ENCODE measurements at places on chromosomes 11 and 22.

GRCh38 chr11:104881117-104881794 lies 17.0 kb downstream of the CASP12 start:
- DNase-seq = no peak

DNA sequence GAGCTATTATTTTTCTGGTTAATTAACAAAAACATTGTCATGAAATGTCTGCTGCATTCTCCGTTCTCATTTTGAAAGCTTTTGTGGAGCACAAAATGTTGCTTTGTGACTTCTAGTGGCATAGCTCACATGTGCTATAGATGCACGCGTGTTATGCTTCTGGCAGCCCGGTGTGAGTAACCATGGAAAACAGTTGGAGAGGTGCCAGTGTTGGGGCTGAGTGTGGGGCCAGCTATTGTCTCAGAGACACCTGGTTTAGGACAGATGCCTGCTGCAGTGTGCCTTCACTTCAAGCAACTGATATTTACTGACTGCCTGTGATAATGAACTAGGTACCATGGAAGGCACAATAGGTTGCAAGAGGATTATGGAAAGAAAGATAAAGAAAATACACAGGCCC lies 760.6 kb downstream of the NTM start:
- DNase-seq = no peak

GRCh38 chr11:69257838-69258658 lies 35.9 kb upstream of the MYEOV start:
- no peak for DNase-seq

- DNase-seq = no peak
Observed at GRCh38 chr11:67372993-67373647, at the start of gene CLCF1. TSS of gene CLCF1 (minus strand) at chr11:67373598. CDS start at chr11:67373539, 59 bp downstream.

DNA sequence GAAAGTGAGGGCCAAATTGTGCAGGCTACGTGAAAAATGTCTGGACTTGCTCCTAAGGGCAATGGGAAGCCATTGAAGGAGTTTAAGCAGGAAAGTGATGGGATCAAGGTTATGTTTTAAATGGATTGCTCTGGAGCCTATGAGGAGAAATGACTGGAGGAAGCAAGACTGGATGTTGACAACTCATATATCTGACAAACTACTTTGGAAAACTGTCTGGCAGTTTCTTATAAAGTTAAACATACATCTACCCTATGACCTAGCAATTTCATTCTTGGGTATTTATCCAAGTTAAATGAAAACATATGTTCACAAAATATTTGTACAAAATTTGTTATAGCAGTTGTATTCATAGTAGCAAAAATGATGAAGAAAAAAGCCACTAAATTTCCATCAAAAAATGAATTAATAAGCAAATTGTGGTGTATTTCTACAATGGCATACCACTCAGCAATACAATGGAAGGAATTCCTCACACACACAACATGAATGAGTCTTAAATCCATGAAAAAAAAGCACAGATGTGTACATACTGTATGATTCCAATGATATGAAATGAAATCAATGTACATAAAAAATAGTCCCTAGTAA lies 24.1 kb downstream of the FZD4 start:
- DNase-seq = no peak

GRCh38 chr11:4610258-4610935 lies 2.4 kb upstream of the TRIM68 start:
- no peak for DNase-seq

DNA sequence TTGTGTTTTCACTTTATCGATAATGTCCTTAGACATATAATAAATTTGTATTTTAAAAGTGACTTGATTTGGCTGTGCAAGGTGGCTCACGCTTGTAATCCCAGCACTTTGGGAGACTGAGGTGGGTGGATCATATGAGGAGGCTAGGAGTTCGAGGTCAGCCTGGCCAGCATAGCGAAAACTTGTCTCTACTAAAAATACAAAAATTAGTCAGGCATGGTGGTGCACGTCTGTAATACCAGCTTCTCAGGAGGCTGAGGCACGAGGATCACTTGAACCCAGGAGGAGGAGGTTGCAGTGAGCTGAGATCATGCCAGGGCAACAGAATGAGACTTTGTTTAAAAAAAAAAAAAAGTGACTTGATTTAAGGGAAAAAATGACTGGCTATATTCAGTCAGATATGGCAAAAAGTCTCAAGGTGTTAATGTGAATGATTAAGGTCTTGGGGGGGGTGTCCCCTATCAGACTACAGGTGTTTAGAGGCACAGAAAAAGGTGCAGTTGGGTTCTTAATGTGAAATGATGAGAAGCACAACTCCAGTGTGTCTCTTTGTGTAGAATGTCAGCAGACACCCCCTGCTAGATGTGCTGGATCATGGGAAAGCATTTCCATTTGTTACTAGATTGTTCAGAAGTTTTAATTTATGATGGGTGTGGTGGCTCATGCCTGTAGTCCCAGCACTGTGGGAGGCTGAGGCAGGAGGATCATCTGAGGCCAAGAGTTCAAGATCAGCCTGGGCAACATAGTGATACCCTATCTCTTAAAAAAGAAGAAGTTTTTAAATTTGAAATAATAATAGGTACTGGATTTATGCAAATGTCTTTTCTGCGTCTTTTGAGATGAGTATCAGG lies 17.0 kb downstream of the NEAT1 start:
- DNase-seq = no peak

DNA sequence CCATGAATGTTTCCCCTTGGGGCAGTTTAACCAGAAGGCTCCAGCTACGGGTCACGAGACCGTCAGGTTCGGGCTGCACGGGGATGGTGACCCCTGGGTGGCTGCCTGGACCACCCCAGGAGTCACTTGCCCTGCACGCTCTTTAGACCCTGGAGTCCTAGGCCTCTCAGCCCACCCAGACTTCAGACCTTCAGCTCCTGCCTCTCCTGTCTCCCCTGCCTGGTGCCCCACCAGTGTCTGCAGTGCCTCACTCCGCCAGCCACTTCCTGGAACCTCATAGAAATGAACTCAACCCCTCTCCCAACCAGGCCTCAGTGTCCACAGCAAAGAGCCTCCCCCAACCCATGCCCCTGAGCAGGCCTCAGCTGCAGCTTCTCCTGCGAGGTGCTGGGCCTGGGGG lies 12.5 kb upstream of the MS4A10 start:
- DNase-seq = no peak

DNA sequence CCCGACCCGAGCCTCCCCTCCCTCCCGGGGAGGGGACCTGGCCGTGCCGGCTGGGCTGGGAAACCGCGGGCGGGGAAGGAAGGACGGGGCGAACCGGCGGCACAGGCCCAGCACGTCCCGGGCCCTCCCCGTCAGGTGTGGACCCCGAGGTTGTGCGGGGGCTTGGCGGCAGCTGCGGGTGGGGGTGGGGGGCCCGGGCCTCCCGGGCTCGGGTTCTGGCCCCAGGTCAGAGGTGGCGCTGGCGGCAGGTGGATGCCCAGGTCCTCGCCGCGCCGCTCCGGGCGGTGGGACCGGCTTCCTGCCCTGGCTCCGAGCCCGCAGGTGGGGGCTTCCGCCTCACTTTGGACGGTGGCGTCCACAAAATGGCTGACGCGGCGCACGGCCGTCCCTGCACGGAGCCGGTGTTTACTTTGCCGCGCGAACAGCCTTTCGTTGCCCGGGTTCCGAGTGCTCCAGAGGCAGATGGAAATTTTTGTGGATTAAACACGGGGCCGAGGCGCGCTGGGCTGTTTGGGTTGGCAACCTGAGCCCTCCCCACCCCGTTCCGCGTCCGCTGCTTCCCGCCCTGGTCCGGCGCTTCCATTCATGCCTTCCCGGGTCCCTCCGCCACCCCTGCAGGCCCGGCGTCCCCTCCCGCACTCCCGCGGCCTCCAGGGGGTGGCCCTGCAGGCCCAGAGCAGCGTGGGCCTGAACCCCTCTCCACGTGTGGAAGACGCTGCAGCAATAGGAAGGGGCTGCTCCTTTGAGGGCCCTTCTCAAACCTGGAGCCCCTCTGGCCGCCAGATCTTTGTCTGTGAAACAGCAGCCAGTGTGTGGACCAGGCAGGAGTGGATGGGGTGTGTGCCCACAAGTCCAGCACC lies 92.0 kb upstream of the KCNQ1OT1 start:
- DNase-seq = no peak

- no peak for DNase-seq
Observed at GRCh38 chr22:45948081-45948648, 28.8 kb downstream of the WNT7B start.

DNA sequence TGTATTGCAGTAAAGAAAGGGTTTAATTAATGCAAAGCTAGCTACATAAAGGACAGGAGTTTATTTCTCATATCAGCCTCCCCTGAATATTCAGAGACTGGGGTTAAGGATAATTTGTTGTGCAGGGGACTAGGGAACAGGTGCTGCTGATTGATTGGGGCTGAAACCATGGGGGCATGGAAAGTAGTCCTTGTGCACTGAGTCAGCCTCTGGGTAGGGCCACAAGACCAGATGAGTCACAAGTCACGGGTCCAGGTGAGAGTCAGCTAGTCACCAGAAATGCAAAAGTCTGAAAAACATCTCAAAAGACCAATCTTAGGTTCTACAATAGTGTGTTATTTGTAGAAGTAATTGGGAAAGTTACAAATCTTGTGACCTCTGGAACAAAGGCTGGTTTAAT lies 32.9 kb upstream of the SYT13 start:
- DNase-seq = no peak

DNA sequence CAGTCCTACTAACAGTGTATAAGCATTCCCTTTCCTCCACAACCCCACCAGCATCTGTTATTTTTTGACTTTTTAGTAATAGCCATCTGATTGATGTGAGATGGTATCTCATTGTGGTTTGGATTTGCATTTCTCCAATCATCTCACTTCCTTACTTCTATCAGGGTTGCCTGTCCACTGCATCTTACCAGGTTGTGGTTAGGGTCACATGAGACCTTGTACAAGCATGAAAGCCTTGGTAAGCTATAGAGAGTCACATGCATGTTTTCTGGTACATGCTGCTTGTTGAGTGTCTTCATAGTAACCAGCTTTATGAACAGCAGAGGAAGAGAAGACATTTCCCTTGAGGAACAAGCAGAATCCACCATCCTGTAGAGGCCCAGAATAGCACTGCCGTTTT lies 102.9 kb upstream of the PAX6 start:
- no peak for DNase-seq

DNA sequence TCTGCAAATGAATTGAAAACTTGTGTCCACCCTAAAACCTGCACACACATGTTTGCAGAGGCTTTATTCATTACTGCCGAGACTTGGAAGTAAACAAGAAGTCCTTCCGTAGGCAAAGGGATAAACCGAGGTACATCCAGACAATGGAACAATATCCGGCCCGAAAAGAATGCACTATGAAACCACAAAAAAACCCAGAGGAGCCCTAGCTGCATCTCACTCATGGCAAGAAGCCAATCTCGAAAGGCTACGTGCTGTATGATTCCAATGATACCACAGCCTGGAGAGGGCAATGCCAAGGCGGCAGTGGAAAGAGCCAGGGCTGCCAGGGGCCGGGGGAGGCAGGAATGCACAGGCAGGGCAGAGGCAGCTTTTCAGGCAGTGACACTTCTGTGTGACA lies 3.2 kb upstream of the MRPL23 start:
- no peak for DNase-seq

DNA sequence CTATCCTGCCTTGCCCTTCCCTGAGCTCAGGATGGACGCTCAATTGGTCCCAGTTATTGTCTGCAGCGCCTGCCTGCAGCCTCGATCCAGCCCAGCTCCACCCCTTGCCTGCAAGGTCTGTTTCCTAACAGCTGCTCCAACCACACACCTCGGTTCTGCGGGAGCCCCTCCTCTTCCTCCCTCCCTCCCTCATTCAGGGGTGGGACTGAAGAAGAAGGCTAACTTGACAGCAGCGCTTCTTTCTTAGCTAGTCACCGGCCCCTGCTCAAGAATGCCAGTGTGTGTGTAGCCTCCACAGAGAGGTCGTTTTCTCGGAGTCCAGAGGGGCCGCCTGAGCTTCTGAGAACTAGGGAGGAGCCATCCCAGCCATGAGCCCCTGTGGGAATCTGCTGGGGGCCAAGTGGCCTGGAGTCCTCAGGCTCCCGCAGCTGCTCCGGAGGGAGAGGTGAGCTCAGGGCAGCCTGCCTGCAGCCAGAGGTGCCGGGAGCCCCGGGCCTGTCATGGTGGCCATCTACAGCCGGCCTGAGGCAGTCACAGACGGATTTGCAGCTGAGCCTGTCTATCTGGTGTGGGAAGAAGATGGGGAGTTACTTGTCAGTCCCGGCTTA lies 36.1 kb downstream of the LIMK2 start:
- DNase-seq = peak; percentile 80

- no peak for DNase-seq
Observed at GRCh38 chr22:50174382-50175190, 4.1 kb downstream of the PANX2 start.

GRCh38 chr11:76280151-76280881 lies 74.0 kb upstream of the WNT11 start:
- no peak for DNase-seq

- DNase-seq = no peak
Observed at GRCh38 chr11:92628401-92629292, 340.8 kb upstream of the MTNR1B start.

GRCh38 chr22:47219789-47220188 lies 457.3 kb downstream of the TBC1D22A start:
- no peak for DNase-seq

DNA sequence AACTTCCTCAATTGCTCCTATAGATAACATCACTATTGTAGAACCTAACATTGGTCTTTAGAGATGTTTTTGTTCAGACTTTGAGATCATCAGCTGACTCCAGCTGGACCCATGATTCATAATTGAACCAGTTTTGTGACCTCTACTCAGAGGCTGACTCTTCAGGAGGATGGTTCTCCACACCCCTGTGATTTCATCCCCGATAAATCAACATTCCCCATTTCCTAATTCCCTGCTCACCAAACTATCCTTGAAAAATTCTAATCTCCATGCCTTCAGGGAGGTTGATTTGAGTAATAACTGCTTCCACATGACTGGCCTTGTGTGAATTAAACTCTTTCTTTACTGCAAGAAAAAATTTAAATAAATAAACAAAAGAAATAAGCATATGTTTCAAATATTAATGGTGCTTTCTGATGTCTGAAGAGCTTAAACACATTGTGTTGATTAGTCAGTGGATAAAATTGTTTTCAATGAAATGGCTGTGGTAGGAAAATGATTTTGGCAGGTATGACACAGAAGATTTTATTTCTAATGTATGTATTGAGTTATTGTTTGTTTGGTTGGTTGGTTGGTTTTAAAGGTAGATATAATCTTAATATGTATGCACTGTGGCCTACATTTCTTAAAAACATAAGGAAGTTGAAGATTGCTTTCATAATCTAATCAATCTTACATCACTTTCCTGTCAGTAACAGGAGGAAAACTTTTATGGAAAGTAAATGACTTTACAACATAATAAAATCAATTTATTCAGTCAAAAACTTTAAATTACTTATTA lies 427.9 kb upstream of the CCDC179 start:
- DNase-seq = peak; percentile 90

GRCh38 chr11:85109141-85109540 lies 518.0 kb downstream of the DLG2 start:
- DNase-seq = no peak

DNA sequence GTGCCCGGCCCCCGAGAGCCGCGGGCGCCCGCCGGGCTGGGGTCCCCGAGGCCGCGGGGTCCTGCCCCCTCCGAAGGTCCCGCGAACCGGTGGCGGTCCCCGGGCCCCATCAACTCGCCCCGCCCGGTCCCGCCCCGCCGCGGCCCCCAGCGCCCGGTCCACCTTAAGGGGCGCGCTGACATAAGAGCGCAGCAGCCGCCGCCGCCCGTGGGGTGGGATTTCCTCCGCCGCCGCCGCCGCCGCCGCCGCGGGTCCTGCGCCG lies at the start of gene ZDHHC8:
Gene ZDHHC8 (plus strand): TSS at position 208 of the 262 bp plus-strand sequence. CDS start 144 bp downstream, outside the sequence.
- no peak for DNase-seq

Data from LNCaP clone FGC (cell line).